ENCODE measurements at places on chromosomes 12 and 14.

GRCh38 chr14:61780125-61780524 lies 17.9 kb downstream of the SNAPC1 start:
- DNase-seq: no peak

DNA sequence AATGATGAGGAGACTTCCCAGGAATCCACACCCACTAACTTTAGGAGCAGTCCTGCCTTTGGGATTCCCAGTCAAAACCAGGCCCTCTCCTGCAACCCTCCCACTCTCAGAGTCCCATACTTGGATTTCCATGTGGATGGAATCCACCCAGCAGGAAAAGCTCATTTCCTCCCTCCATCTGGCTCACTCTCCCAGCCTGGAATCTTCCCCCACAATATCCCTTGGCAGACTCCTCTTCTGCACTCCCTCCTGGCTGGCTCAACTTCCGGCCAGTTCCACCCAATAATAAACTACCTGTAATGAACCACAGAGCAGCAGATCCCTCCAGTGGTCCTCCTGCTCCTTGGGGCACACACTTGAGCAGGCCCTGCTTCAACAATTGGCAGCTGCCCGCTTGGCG lies 102.8 kb upstream of the EGLN3 start:
- no peak for DNase-seq

GRCh38 chr14:93859957-93860356 lies 67.2 kb upstream of the FAM181A start:
- DNase-seq: no peak

DNA sequence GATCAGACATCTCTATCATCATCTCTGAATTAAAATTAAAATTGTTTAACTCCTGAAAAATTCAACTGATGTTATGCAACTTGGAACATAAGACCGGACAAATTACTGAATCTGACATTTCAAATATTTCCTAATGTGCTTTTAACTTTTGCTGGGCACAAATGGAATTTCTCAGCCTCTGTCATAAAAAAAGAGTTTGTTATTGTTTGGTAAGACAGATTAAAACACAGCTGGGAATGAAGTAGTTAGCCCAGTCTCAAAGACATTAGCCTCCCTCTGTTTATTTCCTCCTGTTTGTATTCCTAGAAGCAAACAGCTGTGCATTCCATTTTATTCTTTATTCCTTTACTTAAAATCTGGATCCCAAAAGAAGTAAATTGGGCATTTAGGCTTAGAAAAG lies 29.4 kb downstream of the PLEKHA5 start:
- no peak for DNase-seq

DNA sequence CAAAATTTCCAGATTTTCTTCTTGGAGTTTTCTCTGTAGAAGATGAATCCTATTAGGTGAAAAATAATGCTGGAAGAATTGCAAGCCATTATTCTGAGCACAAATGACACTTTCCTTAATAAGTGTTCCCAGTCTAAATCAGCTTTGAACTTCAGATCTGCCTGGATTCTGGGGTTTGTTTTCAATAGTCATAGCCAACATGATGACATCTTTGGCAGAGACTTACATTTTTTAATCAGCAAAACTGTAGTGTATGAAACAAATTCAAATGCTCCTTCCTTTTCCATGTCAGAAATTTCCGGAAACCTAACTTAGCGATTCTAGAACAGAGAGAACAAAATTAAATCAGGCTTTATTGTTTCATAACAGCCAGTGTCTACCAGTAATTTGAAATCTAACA lies 88.5 kb downstream of the TSPAN8 start:
- DNase-seq: no peak

DNA sequence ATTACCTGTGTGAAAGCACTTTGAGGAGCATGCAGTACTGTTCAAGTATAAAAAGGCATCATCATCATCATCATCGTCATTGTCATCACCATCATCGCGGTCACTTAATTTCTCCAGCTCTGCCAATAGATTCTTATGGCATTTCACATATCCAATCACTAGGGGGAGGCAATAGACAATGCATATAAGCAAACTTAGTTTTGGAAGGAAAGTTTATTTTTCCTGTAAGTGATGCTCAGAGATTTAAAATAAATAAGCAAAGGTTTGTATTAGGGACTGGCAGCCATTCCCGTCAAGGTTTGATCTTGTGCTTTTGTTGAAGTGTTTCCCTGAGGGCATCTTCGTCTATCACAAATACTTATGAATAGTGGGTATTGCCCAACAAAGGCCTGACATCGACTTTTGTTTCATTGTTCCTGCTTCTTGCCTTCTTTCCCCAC lies 127.4 kb downstream of the KTN1 start:
- DNase-seq: no peak

DNA sequence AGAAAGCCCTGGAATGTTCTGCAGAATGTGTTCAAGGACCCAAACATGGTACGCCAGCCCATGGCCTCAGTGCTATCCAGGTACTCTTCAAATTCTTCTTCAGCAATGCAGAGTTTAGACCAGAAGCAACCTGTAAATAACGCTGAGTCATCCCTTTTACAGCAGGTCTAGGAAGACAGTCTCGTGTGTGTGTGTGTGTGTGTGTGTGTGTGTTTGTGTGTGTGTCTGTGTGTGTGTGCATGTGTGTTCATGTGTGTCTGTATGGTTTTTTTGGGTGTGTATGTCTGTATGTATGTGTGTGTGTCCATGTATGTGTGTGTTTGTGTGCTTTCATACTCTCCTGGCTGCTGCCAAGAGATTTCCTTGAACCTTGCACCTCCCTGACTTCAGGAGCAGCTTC lies 60.1 kb upstream of the RFX4 start:
- no peak for DNase-seq

- no peak for DNase-seq
Measured at GRCh38 chr14:69538766-69539165, 35.9 kb downstream of the CCDC177 start.

DNA sequence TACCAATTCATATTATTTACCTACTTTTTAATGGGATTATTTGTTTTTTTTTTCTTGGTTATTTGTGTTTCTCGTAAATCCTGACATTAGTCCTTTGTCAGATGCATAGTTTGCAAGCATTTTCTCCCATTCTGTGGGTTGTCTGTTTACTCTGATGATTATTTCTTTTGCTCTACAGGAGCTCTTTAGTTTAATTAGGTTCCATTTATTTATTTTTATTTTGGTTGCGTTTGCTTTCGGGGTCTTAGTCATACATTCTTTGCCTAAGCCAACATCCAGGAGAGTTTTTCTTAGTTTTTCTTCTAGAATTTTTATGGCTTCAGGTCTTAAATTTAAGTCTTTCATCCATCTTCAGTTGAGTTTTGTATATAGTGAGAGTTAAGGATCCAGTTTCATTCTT lies 289.9 kb downstream of the AKAP6 start:
- no peak for DNase-seq

- DNase-seq: no peak
Measured at GRCh38 chr12:45273717-45274271, 57.9 kb downstream of the ANO6 start.

Measured in activated T-cell treated with anti-CD3 and anti-CD28 coated beads for 4 hours (primary cell).